H7 (cell line): ENCODE measurements at places on chromosomes 3 and 15. TPM values are rescaled to one million over a fixed set of nuclear protein-coding genes. Genes with fewer than 3 reads are reported as not detected.
A peak's percentile ranks its signal among the peaks of the same experiment; 100 is the strongest.

The PYGO1 gene
- total RNA-seq = 0.24 and 0.59 TPM in 2 replicates

- no peak for DNase-seq
Observed at GRCh38 chr15:92902737-92903593, 2.8 kb downstream of the CHD2 start.

DNA sequence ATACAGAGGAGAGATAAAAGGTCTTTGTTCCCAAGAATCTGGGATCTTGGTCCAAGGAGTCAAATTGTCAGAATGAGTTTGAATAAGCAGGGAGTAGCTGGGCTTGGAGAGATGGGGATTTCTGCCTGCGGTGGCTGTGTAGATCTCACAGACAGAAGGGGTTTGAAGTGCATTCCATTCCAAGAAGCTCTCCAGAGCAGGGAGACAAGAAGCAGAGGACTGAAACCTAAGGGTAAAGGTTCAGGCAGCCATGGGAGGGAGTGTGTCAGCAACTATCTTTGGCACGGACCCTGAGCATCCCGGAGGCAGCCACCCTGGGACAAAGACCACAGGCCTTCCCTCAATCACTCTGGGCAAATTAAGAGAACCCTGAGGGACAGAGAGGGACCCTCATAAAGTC lies 422.3 kb upstream of the WNT5A start:
- no peak for DNase-seq

DNA sequence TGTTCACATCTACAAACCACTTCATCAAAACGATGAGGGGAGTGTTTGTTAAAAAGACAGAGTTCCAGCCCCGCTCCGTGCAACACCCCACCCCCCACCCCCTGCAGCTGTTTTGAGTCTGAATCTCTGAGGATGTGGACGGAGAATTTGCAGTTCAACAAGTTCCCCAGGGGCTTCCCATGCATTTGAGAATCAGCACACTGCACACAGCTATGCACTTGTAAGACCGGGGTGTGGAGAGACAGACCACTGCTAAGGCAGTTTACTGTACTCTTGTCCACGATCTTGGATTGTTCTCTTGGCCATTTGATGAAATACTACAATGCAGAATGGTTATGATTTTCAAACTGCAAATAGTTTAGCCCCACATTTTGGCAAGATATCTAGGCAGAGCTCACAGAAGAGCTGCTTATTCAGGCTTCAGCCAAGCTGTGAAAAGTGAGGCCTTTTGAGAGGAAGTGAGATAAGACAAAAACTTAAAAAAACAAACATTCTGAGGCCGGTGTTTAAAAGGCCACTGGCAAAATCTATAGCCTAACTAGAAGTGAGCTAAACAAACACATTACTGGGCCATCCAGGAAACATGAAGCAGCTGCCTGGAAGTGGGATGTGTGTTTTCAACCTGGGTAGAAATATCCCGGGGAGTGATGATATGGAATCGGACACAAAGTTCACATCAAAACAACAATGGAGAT lies 308.2 kb upstream of the ADAMTS9 start:
- peak; percentile 4 for DNase-seq

DNA sequence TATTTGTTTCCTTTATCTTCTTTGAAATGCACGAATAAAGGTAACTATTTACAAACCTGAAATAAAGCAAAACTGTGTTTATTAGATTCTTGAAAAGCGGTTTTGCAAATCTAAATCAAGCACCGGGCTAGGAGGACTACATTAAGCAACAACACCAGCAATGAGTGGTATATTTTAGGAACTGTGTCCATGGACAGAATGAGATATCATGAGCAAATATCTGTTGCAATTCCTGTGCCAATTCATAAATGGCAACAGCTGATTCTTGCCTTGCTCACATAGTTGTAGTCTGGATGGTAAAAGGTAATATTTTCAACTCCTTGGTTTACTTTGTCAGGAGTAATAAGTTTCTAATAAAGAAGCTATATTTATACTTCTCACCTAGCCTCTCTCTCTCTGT lies 403.3 kb downstream of the LPP start:
- DNase-seq = no peak

- no peak for DNase-seq
Observed at GRCh38 chr3:129356756-129357425, 71.5 kb downstream of the EFCAB12 start.

DNA sequence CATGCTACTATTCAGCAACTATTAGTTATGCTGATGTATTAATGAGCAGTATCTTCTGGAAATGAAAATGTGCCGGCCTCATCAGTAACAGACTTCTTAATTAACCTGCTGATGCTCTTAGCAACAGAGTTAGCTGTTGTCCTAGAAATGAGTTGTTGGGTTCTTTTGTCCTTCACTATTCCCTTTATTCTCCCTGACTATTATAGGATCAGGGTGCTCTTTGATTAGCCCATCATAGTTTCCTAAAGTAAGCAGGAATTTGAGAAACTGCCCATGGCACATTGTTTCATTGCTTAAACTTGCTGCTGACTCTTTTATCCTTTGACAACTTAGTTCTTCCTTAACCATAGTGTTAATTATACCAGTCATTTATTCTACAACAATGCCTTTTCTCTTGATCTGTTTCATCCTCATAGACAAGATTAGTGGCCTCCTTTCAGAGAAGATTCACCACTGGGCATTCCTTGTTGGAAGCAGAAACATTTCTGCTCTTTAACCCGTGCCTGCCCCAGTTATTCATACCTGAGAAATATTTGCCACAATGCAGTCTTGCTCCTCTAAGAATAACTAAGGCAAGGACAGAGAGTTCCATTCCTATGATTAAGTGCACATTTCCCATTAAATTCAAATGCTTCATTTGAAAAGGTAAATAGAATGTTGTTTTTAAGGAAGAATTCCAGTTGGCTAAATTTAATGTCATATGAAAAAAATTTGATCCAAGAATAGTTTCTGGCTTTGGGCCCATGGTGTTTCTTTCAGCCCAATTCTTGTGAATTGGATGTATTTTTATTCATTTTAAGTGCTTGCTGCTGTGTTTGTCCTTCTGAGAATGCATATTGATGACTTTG lies 573.3 kb upstream of the TBL1XR1 start:
- DNase-seq = no peak

DNA sequence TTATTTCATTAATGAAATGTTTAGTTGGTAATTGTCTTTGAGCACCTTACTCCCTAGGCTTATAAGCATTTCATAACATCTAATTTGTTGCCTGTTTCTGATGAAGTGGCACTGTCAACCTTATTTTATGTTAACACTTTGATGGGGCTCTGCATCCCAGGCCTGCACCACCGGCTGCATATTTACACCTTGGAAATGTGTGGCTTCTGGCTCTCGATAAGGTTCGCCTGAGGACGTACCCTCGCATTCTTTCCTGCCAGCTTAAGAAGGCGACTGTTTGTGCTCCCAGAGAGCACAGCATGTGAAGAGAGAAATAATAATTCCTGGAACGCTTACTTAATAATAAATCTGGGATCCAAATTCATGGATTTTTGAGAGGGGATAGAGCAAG lies 763.3 kb upstream of the CFAP20DC start:
- DNase-seq = peak; percentile 12

- DNase-seq = no peak
Observed at GRCh38 chr3:170002231-170002630, 35.6 kb upstream of the GPR160 start.

GRCh38 chr3:188590557-188590956 lies 436.6 kb downstream of the LPP start:
- no peak for DNase-seq

GRCh38 chr3:72633534-72633933 lies 214.7 kb downstream of the SHQ1 start:
- no peak for DNase-seq

DNA sequence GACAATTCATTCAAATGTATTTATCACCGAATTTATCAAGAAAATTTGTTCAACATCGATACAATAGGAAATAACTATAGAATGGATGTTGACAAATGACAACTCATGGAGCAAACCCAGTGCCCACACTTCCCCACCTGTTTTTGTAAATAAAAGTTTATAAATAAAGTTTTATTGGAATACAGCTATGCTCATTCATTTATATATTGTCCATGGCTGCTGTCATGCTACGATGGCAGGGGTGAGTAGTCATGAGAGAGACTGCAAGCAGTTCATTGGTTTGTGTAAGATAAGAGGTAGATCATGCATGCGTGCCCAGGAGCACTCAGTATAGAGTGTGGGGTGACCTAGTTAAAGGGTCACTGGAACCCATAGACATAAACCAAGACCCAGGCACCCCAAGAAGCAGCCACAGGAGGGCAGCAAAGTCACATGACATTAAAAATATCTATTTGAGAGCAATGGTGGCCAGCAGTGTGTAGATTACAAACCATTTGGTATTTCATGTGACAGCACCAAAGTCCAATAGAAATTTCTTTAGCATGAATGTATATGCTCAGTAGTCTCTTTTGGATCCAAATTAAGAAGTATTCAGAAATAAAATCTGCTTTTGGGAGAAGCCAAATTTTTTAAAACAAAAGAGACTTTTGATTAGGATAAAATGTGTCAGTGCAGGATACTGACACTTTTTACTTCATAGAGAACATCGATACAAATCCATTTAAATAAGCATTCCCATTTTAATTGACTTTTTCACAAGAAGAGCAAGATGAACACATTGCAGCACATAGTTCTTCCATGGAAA lies 794.8 kb downstream of the MCTP2 start:
- peak; percentile 23 for DNase-seq

GRCh38 chr3:170638988-170639387 lies 53.1 kb upstream of the SLC7A14 start:
- no peak for DNase-seq

DNA sequence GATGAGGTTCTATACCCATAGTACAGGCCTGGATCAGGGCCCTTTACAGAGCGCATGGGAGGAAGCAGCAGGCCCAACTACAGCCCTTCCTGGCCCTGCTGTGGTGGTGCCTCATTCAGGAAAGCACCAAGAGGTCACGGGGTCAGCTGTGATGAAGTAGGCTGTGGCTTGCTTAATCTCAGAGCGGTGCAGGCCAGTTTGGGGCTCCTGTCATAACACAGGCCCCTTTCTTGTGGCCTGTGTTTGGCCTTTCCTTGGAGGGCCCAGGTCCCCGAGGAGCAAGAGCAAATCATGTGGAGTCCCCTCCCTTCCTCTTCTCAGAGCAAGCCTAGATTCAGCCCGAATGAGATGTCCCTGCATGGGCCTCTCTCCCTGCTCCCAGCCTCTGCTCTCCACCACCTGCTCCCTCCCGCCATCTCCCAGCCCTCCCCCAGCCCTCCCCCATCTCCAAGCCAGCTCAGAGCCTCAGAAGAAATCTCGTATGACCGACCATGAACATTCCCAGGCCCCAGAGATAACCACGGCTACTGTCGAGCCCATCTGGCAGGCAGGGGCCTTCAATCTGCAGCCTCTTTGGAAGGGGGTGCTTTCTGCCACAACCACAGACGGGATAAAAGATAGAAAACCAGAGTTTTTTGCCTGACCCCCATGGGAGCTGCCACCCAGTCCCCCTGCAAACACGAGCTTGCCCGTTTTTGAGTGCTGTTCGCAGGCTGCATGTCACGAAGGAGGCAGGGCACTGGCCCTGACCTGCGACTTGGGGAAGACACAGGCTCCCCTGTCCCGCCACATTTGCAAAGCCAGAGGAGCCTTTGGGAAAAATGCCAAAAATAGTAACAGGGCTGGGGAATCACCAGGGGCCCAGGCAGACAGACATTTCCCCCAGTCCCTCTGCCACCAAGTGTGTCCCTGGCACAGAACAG lies 32.3 kb upstream of the DUSP7 start:
- DNase-seq = peak; percentile 47
